ENCODE measurements at places on chromosomes 11 and 22.

DNA sequence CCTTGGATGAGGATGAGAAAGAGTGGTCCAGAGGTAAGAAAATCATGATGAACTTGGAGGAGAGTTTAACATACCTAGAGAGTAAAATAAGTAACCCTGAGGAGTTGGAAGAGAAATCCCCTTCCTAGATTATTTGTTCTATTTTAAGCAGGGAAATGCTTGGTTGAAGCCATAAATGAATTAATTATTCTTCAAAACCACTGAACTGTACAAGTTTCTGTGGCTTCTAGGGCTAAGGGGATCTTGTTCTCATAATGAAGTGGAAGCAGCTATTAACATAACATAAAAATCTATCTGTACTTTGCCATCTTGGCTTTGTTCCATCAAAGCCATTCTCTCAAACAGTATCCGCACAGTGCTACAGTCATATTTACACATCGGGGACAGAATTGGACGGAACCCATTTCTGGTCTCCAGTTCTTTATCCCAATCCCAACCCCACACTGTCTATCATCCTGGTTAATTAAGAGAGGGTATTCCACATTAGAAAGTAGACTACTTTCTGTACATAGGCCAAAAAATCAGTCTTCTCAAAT, 14.5 kb upstream of the ARHGAP42 start:
- DNase-seq, result no peak

- DNase-seq, result no peak
Observed at GRCh38 chr11:64762277-64762673, 2.5 kb upstream of the PYGM start.

DNA sequence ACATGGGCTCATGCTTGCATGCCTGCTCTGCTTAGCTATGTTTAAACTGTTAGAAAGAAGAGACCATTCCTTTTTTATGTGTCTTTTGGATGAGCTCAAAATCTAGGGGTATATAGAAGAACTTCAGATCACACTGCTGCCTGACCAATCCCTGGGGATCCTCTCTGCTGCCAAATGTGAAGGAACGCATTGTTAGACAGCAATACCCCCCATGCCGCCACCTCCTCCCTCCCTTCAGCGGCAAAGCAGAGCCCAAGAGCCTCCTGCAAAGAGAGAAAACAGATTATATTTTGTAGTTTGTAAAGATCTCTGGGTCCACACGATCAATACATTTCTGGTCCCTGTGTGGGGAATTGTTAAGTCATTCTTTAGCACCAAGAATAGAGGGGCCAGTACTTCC, 677.6 kb downstream of the NTM start:
- DNase-seq, result no peak

- no peak for DNase-seq
Observed at GRCh38 chr11:70091638-70092037, 13.5 kb downstream of the ANO1 start.

GRCh38 chr11:17642980-17643379, 76.4 kb upstream of the MYOD1 start:
- no peak for DNase-seq

GRCh38 chr22:41823797-41824196, 9.1 kb upstream of the SREBF2 start:
- no peak for DNase-seq

GRCh38 chr11:44842220-44842619, 108.5 kb downstream of the TP53I11 start:
- DNase-seq, result no peak

DNA sequence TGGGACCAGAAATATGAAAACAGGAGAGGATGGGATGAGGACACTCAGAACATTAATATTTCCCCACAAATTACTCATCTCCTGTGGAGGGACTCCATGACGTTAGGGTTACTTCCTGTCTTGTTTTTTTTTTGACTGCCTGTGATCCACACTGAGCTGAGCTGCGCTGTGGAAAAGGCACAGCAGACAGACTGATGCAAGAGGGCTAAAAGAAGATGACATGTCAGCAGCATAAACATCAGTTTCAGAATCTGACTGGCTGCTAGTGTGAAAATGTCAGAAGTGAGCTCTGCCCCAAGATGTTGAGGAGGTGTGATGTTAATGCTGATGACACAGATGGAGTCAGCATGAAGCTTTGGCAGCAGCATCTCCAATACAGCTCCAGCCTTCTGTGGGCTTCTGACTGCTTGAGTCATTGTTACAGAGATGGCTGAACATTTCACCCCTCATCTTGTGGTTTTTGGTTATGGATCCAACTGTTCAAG, 286.8 kb downstream of the BLID start:
- DNase-seq, result no peak

DNA sequence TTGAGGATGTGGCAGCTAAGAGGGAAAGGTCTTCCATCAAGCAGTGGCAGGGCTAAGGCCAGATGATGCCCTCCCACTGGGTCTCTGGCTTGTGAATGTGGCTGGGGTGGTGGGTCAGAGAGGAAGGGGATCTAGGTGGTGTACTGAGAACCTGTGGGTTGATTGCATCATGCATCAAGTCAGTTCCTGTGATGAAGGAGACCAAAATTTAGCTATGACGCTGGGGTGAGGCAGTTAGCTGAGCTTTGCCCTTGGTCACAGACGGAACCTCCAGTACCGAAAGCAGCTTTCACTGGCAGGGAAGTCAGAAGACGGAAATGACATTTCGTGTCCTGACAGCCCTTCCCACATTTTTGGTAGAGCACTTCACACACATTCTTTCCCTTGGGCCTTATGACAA, 20.7 kb downstream of the ATG16L2 start:
- no peak for DNase-seq

- DNase-seq, result no peak
Observed at GRCh38 chr11:73034777-73035176, 107.3 kb downstream of the FCHSD2 start.

DNA sequence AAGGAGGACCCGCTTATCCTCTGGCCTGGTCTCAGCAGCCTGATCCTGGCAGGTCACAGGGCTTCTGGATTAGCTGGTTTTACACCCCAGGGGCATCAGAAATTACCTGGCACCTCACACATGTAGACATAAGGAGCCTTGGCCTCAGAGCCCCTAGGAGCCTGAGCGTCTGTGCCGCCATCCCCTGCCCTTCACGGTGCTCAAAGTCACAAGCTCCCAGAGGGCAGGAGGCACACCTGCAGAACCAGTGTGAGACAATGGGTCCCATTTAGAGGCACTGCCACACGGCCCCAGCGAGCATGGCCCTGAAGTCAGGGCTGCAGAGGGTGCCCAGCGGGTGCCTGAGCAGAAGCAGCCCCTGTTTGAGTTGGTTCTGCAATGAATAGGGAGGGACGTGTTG, 3.9 kb downstream of the DGKZ start:
- no peak for DNase-seq

GRCh38 chr11:65651589-65652510, 10.9 kb downstream of the RELA start:
- no peak for DNase-seq

All from NCI-H187 (cell line).